ENCODE measurements at places on chromosomes 6 and 20.

- no peak for DNase-seq
These were observed 25.5 kb downstream of the DCDC2 start for GRCh38 chr6:24332317-24332716.

DNA sequence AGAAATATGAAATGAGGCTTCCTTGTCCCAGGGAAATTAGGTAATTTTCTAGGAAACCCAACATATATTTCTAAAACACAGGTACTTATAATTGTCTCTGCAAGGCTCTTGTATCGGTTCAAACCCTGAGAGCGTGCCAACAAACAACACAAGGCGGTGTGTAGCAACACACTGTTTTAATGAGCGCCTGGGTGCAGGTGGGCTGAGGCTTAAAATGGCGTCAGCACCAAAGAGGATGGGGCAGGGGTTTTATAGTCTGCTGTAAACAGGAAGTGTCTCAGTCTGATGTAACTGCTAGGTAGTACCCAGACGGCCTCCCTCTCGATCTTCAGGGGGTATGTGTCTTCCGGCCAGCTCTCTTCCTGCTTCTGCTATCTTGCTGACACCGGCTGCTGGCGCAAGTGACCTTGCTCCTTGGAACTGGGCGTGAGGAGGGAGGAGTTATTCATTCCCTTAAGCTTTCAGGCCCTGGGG lies 69.7 kb downstream of the EPB41L2 start:
- DNase-seq = no peak

GRCh38 chr6:131362696-131363095 lies 210.3 kb upstream of the ARG1 start:
- DNase-seq = no peak

DNA sequence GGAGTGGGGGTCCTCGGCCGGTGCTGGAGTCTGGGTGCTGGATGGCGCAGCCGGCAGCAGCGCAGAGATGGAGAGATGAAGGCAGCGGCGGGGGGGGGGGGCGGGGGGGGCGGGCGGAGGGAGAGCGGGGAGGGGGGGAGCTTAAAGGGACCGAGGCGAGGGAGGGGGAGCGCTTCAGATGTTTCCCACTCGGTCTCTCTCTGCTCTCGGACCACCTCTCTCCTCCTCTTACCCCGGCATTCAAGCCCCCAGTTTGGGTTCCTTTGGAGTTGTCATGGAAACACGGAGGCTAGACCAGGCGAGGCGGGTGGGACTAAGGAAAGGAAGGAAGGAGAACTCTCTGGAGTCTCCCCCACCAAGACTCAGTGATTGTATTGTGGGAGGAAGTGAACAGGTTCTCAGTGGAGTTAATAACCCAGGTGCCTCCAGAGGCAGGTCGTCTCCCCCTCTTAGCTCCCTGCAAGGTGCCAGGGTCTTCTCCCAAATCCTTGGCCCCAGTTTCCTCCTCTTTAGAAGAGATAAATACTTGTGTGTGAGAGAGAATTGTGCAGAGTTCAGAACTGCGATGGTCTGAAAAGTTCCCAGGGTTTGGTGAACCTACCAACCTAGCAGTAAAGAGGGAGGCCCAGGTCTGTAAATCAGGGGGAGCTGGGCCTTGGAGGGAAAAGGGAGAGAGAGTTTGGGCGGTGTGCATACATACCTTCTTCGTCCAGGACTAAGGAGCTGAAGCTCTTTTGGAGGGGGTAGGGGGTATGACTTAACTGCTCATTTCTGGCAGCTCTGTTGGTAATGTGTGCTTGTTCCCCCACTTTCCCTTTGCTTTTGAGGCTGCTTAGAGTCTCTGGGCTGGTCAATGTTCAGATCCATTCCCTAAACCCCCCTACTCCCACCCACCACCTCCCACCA lies at the start of gene PRRT1:
Gene PRRT1, minus strand, starts transcription at position 77 of the 906 bp plus-strand sequence. CDS start 112 bp downstream, outside the sequence.
- DNase-seq = no peak

DNA sequence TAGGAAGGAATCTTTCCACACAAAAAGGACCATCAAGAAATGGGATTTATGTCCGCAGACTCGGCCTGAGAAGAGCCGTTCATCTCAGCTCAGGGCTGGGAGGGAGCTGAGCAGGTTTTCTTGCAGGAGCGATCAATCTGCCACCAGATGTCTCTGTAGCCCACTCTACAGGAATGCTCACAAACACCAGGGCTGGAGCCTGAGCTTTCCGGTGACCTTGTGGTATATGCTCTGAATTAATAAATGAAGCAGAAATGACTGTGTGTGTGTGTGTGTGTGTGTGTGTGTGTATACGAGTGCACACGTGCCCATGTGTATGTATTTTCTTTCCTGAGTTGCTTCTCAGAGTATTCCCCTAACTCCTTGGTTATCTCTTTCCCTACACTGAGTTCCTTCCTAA lies 12.0 kb downstream of the CD83 start:
- DNase-seq = no peak

DNA sequence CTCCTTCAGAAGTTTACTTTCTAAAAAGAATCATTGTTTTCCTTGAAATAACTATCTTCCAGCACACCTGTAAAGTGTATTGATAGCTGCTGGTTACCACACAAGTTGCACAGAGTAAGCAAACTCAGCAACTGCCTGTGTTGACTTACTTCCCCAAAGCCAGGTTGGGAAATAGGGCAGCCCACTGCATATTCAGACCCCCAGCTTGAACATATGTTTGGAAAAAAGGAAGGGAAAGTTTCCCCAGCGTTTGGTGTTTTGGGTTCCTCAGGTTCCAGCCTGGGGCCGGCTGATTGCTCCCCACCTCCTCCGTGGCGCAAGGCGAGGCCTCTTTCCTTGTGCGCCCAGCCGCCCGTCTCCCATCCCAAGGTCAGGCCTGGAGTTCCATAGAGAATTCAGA lies 70.1 kb upstream of the QKI start:
- no peak for DNase-seq

GRCh38 chr6:10633216-10633615 lies 61.2 kb downstream of the C6orf52 start:
- DNase-seq = no peak

DNA sequence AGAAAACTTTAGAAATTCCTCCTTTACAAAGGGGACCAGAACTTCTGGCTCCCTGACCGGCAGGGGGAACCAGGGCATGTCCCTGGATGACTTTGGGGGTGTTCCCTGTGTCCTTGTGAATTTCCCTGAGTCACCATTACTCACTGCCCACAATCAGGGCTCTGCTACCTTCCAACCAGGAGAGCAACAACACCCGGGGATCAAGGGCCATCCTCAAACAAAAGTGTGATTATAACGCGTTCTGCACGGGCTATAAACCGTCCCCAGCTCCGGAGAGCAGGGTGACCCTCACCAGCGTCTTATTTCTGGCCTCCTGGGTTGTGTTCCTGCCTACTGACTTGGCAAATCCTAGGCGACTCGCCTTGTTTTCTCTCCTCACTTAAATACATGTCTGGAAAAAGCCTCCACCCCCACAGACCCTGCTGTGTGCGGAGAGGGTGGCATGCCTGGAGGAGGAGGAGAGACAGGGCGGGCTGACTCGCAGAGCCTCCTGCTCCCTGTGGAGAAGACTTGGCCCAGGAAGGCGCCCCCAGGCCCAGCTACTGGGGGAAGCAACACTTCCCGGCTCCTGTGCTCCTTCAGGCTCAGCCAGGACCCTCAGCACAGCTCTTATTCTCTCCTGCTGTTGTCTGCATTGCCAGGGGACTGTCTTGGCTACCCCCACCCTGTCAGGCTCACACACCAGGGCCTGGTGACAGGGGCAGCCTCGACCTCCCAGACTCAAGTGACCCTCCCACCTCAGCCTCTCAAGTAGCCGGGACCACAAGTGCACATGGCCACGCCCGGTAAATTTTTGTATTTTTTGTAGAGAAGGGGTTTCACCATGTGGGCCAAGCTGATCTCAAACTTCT lies 54.1 kb downstream of the FGD2 start:
- no peak for DNase-seq

DNA sequence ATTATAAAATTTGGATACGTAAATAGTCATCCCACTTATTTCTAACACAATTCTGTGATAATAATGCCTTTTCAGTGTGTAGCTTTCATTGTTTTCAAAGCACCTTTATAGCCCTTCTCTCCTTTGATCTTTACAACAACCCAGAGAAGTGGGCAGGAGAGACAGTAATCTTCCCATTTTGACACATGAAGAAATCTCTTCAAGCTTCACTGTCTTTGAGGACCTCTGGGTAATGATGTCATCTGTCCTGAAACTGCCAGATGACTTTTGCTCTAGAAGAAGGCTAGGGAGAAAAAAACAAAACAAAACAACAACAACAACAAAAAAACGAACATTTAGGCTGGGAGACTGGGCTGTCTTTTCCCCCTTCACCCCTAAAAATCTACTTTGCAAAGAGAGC lies 203.0 kb downstream of the KCNQ5 start:
- DNase-seq = no peak

- DNase-seq = no peak
These were observed 4.5 kb downstream of the ZDHHC14 start for GRCh38 chr6:157385482-157385881.

GRCh38 chr20:63525971-63526370 lies 5.4 kb downstream of the PPDPF start:
- DNase-seq = no peak

DNA sequence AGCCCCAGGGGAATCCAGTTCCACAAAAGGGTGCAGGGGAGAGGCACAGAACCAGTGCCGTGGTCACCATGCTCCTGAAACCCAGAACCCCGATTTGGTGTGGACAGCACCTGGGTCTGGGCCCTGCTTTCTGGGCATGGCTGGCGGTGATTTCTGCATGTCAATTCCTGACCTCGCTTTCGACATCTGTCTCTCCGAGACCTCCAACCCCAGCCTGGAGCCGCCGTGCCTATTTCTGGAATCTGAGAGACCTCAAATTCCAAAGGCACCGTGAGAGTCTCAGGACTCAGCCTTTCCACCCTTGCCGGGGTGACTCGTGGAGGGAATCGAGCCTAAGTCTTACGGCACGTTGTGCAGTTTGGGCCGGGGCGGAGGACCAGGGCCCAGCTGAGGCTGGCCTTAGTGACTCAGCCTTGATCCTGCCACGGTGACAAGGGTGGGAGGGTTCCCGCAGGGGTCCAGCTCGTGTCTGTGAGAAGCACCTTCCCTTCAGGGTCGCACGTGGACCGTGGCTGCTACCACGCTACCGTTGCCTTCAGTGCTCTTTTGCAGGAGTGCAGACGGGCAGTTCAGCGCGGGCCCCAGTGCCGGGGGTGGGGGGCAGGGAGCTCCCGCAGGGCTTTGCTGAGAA lies 133.7 kb downstream of the PXDC1 start:
- DNase-seq = no peak

GRCh38 chr20:19628570-19629134 lies 129.4 kb upstream of the RIN2 start:
- peak; percentile 3 for DNase-seq

- DNase-seq = no peak
These were observed 2.3 kb upstream of the BMP6 start for GRCh38 chr6:7723554-7723953.

DNA sequence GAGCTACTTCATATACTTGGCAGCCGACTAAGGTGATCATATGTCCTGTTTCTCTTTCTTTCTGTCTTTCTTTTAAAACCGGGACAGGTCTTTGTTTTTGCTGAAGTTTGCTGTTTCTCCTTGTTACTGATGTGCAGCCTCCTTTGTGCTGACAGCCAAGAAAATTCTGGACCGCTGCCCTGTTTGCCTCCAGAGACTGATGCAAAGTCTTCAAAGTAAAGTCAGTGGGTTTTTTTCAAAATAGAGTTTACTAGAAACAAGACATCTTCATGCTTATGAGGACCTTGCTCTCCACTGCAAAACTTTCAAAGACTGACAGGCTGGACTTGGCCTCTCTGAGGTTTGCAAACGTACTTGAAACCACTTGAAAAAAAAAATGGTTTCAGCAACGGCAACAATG lies 510.5 kb upstream of the MAP3K7 start:
- no peak for DNase-seq

DNA sequence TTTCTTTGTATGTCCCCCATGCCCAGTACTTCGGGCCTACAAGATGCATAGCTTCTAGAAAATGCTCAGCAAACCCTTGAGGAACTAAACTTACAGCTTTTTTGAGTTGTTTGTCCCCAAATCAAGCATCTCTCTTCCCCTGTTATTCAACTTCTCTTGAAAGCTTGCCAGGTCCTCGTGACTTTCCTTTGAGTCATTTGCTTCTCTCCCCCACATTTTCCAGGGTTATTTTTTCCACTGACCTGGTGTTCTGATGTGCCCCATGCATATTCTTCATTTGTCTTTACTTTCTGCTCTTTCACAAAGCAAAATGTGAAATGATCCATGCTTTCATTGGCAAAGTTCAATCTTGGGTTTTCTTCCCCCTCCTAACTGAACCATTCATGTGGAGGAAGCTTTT lies 204.8 kb downstream of the TFAP2A start:
- DNase-seq = no peak

DNA sequence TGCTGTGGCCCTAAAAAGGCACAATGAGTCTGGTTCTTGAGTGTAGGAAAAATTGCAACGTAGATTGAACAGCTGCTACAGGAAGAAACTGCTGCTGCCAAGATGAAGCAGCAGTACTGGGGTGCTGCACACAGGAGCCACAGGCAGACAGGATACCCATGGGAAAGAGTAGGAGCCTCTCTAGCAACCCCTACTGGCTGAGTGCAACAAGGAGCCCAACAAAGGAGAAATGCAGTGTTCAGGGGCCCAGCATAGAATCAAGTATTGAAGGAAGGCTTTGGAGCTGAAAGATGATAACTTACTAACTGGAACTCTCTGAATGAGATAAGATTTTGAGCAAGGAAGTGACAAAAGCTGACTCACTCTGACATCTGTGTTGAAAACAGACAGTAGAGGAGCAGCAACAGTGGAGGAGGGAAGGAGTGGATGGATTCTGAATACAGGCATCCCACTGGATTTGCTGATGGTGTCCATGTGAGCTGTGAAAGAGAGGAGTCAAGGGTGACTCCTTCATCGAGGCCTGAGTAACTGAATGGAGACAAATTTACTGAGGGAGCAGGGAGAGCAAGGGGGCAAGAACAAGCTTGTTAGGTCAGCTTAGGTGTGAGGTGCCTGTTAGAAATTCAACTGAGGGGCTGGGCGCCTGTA lies 534.7 kb upstream of the JARID2 start:
- no peak for DNase-seq

DNA sequence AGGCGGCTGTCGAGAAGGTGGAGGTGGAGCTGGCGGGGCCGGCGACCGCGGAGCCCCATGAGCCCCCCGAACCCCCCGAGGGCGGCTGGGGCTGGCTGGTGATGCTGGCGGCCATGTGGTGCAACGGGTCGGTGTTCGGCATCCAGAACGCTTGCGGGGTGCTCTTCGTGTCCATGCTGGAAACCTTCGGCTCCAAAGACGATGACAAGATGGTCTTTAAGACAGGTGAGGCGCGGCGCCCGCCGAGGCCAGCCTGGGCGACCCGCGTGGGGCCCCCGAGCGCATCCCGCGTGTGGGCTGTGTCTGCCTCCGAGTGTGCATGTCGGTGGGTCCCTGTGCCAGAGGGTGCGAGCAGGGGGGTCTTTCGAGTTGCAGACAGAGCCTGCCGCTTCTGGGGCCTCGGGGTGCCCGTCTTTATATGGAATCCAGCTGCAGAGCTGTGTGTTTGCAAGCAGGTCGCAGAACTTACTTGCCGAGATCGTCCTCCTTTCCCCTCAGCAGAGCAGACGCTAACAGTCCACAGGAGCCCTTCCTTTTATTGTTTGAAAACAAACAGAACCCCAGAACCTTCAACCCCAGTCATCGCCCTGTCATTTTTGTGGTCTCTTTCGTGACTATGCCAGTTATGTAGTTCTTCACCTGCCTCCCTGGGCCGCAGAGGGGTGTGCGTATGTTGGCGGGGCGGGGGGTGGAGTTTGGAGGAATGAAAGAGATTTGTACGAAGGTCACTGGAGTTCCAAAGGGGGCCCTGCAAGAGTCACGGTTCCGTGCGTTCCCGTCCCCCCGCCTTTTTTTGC lies 766 bp downstream of the SLC16A10 start:
- no peak for DNase-seq

GRCh38 chr20:44886266-44886651 lies 754 bp downstream of the YWHAB start:
- DNase-seq = no peak
